ENCODE measurements at places on chromosomes 12 and 14.

DNA sequence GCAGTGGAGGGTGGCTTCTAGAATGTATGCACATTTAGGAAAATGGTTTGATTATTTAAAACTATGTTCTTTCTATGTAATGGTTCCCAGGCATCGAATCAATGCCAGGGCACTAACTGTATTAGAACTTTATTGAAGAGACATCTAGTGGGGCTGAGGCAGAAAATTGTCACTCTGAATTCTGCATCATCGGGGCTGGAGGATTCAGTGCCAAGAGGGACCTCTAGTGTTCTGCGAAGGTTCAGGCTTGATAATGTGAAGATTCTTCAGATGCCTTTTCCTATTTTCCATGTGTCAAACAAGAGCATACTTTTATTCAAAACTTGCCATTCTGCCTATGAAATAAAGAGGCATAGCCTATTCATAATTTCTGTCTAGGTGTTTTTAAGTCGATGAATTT is 146.3 kb downstream of the CAND1 start:
- no peak for DNase-seq

GRCh38 chr12:49054524-49054923 is 6.1 kb downstream of the KMT2D start:
- no peak for DNase-seq

DNA sequence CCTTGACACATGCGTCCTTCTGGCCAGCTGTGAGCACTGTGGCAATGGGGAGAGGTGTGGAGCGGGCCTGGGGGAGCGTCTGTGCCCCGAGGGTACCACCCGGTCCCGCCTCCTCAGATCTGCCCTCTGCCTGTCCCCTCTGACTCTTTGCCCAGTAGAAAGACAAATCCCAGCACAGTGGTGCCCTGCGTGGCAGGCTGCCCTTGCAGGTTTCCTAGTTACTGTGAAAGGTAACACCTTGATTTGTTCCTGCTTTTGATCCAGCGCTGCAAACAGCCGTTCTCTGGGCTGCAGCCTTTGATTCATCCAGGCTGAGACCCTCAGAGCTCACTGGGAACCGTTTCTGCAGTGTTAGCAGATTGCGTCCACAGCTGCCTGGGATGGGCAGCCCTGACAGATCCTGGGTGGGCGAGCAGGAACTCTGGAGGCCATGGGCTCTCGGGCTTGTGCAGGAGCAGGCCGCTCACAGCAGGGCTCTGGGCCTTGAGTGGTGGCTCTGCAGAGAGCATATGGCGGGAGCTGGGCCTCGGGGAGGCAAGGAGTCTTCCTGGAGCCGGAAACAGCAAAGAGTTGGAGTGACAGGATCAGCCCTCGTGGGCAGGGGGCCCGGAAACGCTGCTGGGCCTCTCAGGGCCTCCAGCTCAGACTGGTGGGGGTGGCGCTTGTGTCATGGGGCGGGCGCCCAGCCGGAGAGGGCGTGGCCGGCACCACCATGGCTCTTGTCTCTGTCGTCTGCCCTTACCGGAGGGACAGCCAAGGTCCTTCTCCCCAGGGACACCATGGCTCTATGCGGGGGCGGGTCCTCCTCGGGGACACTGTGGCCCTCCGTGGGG is 16.6 kb downstream of the FBRSL1 start:
- DNase-seq: peak; percentile 36

DNA sequence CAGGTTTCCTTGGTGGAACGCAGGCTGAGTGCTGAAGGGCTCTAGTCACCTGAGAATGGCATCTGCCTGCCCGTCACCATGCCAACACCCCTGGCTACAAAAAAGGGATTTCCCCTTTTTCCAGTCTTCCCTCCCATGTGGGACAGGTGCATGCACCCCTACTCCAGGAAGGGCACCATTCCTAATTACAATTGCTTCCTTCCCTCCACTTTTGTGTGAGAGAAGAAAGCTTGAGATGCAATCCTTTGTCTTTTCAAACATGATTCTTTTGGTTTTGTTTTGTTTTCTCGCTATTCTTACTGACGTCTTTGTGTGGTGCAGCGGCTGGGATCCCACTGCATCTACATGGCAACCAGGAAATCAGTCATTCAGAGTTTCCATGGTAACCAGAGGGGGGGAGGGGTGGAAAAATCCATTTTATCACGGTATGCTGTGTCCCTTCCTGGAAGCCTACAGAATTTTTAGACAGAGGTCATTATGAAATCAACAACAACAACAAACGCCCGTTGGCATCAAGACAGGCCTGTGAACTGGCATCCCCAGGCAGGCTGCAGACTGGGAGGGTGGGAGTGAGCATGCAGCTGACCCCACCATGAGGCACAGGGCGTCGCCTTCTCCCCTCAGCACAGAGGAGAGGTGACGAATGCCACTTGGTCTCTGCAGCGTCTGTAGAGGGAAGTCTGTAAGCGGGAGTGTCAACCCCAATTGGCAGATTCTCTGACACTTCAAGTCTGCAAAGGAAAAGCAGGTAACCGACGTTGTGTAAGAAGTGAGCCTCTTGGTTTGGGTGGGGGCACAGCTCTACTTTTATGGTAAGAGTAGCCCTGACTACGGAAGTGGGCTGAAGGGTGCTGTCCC is 13.6 kb upstream of the GNG2 start:
- DNase-seq: peak; percentile 62

- DNase-seq: no peak
Measured at GRCh38 chr12:44457465-44457864, 418.6 kb downstream of the NELL2 start.

DNA sequence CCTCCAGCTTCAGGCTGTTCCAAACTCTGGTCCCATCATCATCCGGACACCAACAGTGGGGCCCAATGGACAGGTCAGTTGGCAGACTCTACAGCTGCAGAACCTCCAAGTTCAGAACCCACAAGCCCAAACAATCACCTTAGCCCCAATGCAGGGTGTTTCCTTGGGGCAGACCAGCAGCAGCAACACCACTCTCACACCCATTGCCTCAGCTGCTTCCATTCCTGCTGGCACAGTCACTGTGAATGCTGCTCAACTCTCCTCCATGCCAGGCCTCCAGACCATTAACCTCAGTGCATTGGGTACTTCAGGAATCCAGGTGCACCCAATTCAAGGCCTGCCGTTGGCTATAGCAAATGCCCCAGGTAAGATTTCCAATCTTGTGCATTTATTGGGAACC is 3.3 kb downstream of the SP1 start:
- DNase-seq: no peak

DNA sequence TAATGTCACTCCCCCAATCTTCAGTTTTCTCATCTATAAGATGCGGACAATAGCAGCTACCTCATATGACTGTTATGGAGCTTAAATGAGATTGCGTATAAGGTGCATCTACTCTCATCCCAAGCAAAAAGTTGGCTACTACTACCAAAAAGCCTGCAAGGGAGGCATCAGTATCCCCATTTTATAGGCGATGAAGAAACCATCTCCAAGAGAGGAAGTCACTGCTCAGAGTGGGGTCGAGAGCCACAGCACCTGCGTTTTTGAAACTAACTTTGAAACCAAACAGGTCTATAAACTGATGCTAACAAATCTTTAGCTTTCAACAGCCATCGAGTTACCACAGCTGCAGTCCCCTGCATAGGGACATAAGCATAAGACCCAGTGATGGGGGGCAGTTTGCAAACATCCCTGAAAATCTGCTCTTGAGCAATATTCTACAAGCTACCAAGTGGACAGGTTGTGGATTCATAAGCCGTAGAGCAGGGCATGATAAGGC is 3.5 kb downstream of the GCN1 start:
- DNase-seq: no peak

GRCh38 chr12:53604581-53604980 is 21.6 kb downstream of the ATF7 start:
- no peak for DNase-seq

DNA sequence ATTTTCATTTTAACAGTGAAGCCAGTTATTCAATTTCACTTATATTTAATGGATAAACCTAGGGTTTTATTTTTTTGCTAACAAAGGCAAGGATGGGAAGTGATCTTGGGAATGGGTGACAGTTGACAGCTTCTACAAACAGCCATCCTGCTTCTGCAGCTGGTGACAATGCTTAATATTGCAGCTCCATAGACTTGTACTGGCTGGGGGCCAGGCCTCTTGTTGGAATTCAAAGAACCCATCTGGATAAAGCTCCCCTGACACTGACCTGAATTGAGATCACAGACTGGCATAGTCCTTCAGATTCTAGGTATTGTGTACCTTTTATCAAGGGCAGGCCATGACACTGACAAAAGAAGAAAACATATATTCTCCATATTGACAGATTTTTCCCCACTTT is 664.6 kb upstream of the FOXG1 start:
- no peak for DNase-seq

DNA sequence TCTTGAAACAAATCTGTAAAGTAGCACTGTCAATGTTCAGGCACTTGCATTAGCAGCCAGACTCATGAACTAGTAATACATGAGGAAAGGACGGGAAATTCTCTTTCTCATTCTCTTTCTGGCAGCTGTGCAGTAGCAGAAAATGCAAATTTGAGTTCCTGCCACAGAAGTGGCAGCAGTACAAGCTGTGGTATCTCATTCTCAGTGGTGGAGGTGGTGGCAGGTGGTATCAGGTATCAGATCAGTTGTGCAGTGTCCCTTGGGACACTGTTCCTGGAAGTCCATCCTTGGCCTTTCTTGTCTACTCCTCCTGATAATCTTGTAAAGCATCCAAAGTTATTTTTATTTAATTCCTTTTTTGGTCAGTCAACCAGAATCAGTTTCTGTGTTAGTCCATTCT is 103.0 kb downstream of the C12orf42 start:
- DNase-seq: no peak

DNA sequence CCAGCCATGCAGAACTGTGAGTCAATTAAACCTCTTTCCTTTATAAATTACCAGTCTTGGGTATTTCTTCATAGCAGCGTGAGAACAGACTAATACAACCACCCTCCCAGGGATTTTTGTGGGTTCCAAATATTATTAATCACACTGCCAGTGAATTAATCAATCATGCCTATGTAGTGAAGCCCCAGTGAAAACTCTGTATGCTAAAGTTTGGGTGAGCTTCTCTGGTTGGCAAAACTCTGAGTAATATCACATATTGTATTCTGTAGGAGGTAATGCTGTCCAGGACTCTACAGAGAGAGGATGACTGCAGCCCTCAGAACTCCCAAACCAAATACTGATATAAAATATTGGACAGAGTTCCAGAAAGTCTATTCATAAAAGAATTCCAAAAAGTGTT is 216.9 kb downstream of the RPAP3 start:
- no peak for DNase-seq

DNA sequence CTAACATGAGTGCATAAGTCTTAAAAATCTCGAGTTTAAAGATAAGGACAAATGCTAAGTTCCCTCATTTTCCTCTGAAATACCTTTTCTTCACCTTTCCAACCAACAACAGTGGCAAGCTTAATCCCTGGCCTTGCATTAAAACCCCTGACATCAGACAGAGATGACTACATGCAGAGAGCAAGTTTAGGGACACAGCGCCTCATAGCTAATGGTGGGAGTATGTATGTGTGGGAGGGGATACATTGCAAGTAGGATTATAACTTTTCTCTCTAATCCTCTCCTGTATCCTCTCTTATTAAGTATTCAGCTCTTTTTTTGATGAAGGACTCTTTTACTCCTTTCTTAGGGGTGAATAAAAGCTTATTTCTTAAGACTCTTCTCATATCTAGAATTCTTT is 547.1 kb downstream of the CCER1 start:
- no peak for DNase-seq

- no peak for DNase-seq
Measured at GRCh38 chr12:30955214-30955613, 28.7 kb downstream of the TSPAN11 start.

DNA sequence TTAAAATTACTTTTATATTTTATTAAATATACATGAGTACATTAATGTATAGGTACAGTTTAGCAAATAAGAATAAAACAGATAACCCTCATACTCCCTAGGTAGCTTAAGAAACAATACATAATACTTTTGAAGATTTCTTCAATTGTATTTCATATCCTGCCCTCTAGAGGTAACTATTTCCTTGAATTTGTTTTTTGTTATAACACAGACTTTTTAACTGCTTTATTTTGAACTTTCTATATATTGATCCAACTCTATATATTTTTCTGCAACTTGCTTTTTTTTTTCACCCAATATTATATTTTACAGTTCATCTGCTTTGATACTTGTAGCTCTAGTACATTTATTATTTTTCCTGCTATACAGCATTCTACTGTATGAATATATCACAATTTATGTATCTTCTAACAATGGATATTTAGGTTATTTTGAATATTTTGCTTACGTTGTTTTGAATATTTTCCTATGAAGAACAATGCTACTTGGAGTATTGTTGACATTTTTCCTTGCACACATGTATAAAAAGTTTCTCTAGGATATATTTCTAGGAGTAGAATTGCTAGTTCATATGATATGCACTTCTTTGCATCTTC is 72.8 kb upstream of the ABCD2 start:
- DNase-seq: no peak

- no peak for DNase-seq
Measured at GRCh38 chr12:84553331-84554117, 359.1 kb downstream of the SLC6A15 start.

GRCh38 chr12:107760207-107760808 is 629 bp downstream of the PRDM4 start:
- no peak for DNase-seq

- no peak for DNase-seq
Measured at GRCh38 chr14:56333359-56334292, 215.4 kb downstream of the PELI2 start.

DNA sequence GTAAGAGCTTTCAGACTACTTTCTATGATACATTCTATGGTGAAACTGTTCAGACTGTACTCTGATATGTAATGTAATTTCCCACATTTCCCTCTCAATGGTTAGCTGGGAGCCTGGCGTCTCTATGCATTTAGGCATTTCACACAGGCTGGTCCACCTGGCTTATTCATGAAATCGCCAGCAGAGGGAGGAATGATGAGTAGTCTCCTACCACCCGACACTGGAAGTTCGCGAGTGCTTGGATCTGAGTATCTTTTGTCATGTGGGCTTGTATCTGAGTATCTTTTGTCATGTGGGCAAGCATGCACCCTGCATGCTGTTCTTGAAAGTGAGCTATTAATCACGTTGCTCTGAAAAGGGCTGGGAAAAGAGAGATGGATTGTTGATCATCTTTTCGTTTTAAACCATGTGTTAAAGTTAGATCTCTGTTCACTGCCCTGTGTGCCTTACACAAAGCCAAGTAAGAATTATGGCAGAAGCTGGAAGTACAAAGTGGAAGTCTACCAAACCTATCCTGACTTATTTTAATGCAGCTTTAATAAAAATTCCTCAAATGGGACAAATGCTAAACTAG is 235.0 kb downstream of the ATP23 start:
- DNase-seq: no peak

DNA sequence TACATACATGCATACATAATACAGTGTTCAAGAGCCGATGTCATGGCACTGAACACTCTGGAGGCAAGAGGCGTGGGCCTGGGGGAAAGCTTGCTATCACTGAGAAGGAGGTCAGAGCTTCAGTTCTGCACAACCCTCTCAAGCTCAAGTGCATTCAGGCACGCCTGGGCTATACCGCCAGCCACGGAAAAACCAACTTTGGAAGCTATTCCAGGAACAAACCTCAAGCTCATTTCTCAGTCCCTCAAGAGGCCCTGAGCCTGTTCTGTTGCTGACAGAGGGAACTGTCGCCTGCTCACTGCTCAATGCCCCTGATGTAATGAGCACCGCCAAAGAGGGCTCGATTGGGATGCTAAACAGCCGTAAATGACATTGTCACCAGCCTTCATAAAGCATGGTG is 9.2 kb downstream of the NOS1 start:
- DNase-seq: no peak

- DNase-seq: no peak
Measured at GRCh38 chr12:93019975-93020630, 91.0 kb upstream of the EEA1 start.

GRCh38 chr12:48013287-48013686 is 9.0 kb upstream of the COL2A1 start:
- no peak for DNase-seq

GRCh38 chr14:44782775-44783238 is 178.9 kb downstream of the KLHL28 start:
- no peak for DNase-seq
